ENCODE measurements at places on chromosomes 6 and 20.

DNA sequence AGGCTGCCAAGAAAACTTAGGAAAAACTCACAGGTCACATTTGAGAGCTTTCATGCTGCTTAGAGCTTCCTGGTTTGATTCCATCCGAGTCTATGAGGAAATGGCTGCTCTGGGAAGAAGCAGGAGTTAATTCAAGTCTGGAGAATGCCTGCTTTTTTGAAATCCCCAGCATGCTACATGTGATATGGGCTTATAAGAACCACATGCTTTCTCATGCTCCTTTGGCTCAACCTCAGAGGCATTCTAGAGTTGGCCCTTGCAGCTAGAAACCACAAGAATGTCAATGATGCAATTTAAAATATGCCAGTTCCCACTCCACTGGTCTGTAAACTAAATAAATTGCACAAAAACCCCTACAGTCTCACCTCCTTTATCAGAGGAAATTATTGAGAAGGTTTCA, 142.9 kb upstream of the OLIG3 start:
- no peak for DNase-seq

GRCh38 chr20:37915434-37915787, 12.5 kb downstream of the VSTM2L start:
- no peak for DNase-seq

GRCh38 chr20:25225642-25226432, 22.0 kb upstream of the PYGB start:
- DNase-seq: no peak

- DNase-seq: no peak
These were observed 39.4 kb upstream of the MYB start for GRCh38 chr6:135141728-135142127.

GRCh38 chr20:13200767-13201500, 20.1 kb upstream of the ISM1 start:
- no peak for DNase-seq

DNA sequence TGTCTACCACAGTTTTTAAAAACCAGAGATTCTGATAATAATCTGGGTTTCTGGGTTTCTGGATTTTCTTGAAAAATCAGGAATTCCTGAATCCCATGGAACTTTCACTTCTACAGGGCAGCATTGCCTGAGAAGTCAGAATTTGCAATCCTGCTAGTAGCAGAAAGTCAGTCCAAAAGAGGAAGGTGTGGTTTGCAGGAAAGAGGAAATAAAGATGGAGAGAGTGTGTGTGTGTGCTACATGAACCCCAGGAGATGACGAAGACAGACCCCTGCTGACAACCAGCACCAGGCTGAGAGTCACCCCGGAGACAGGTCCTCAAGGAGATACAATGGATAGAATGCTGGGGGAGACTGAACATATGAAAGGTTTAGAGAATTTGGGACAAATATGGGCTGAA, 44.9 kb downstream of the PRND start:
- DNase-seq: no peak

DNA sequence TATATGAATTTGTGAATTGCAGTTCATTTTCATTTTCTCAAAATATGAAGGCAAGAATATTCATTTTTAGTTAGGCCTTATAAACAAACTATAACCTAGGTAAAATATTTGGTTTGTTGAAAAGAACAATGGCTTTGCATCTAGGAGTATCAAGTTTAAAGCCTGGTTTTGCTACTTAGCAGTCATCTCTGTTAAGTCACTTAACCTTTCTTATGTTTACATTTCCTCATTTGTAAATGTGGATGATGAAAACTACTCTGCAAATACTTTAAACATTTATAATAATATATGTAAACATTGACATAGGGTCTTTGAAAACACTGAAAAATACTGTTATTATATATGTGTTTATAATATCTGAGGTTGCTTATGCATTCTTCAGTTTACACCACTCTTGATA, 135.5 kb downstream of the CENPW start:
- DNase-seq: no peak

DNA sequence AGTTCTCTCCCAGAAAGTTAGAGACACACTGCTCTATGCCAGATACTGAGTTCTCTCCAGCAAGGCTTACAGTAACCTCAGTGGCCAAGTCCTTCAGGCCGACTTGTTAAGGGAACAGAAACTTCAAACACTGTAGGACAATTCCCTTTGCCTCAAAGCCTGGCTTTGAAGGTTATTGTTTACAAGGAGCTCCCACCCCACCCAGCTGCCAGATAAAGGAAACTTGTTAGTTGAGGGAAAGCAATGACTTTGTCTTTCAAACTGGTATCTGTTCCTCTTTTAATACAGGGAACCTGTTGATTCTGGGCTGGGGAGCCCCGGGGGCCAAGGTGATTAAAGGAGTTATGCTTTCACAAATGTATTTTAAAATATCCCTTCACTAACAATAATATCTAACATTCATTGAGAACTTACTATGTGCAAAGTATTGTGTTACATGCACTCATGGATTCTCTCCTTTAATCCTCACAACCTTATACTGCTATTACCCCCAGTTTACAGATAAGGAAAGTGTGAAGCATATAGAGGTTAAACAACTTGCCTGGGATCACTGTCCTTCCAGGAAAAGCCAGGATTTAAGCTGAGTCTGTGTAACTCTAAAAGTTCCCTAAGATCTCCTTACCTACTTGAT, 27.6 kb upstream of the CDKN1A start:
- no peak for DNase-seq

- no peak for DNase-seq
These were observed 83.0 kb downstream of the SNX5 start for GRCh38 chr20:17885544-17885943.

All from stimulated activated CD4-positive, alpha-beta T cell treated with anti-CD3 and anti-CD28 coated beads, Interleukin-1b, Interleukin-23, amount 100 ng/mL, for 1 hour (primary cell).